NCI-H510A treated with DMSO at 0.1 percent for 48 hours (cell line): ENCODE measurements at places on chromosomes 2 and 18.
A peak's percentile ranks its signal among the peaks of the same experiment; 100 is the strongest.

DNA sequence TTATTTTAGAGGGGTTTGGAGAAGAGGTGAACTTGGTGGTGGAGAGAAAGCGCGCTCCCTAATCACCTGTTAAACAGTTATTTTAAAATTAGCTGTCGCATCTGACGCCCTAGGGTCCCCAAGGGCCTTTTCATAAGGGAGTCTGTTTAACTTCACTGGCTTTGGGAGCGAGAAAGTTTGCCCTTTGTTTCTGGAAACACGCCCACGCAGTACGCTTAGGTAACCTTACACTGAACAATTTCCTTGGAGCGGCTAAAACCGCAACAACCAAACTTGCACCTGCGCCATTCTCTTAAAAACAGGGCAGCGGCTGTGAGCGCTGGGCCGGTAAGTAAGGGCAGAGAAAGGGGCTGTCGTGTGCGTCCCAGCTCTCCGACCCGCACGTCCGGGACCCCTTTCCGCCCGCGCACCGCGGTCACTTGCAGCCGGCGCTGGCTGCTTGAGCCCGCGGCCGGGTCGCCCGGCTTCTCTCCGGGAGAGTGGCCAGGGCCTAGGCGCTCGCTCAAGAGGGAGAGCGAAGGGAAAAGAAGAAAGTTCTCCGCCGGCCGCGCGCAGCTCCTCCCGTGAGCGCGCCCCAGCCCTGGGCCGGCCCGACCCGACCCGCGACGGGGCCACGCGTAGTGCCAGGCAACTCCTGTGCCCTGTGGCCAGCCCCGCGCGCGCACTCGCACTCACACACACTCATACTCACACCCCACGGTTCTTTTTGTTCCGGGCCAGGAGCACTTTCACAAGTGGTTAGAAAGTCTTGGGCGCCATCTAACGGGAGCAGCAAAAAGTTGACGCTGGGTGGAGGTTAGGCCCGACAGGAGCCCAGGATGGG is 19.2 kb downstream of the POU3F3 start:
- DNase-seq, result peak; percentile 62

DNA sequence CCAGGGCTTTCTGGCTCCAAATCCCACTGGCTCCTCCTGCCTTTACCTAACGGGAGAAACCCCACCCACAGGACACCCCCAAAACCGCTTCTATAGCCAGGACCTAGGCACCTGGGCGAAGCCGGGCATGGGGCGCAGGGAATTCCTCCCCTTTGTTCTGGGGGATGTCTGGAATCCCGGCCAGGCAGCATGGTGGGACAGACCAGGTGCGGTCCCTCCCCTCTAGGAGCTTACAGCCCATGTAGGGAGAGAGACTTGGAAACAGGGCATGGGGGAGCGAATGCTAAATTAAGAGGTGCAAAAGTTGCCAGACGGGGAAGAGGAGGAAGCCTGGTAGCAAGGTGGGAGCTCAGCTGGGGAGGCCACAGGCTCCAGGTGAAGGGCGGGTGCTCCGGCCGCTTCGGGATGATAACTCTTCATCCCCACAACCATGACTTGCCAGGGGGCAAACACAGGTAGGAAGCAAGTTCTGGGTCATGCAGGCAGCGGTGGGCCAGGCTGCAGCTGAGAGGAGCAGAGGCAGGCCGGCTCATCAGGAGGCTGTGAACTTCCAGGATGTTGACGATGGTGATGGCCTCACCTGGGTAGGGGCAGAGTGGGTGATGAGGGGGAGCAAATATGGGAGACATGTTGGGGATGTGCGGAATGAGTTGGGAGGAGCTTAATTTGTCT is 1.3 kb downstream of the TMEM37 start:
- DNase-seq, result no peak

GRCh38 chr2:241910604-241911520 is 41.3 kb downstream of the RTP5 start:
- DNase-seq, result no peak

GRCh38 chr18:34529358-34530335 is 180.5 kb upstream of the DTNA start:
- DNase-seq, result no peak

DNA sequence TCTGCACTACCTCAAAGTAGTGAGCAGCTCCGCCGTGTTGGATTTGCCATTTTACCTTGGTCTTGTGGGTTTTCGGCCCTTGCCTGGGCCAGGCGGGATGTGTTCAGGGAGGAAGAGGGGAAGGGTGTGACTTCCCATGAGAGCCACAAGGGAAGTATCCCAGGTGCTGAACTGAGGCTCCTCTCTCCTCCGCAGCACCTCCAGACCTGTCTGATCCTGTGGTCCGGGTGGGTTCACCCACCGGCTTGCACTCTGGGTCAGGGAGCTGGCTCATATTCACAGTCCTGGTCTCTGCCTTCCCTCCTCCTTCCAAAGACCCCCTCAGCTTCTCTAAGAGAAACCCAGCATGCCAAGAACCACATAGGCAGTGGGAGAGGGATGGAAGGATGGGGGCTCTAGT is 235.8 kb downstream of the SEPTIN10 start:
- DNase-seq, result no peak
